ENCODE measurements at places on chromosomes 2 and 18.

DNA sequence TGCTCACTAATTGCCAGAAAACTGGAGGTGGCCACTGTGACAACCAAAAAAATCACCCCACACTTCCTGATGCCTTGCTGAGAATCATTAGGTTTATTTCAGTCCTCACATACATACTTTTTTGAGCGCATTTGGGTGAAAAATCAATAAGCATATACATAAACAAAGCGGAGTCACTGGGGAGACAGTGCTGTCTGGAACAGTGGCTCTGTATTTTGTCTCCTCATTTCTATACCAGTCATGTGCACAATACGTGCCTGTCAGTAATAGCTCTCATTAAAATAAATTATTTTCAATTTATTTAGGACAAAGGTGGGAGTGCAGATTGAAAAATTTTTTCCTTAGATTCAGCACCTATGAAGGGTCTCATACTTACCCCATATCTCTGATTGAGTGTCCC, 48.2 kb downstream of the CXCR4 start:
- DNase-seq: no peak

DNA sequence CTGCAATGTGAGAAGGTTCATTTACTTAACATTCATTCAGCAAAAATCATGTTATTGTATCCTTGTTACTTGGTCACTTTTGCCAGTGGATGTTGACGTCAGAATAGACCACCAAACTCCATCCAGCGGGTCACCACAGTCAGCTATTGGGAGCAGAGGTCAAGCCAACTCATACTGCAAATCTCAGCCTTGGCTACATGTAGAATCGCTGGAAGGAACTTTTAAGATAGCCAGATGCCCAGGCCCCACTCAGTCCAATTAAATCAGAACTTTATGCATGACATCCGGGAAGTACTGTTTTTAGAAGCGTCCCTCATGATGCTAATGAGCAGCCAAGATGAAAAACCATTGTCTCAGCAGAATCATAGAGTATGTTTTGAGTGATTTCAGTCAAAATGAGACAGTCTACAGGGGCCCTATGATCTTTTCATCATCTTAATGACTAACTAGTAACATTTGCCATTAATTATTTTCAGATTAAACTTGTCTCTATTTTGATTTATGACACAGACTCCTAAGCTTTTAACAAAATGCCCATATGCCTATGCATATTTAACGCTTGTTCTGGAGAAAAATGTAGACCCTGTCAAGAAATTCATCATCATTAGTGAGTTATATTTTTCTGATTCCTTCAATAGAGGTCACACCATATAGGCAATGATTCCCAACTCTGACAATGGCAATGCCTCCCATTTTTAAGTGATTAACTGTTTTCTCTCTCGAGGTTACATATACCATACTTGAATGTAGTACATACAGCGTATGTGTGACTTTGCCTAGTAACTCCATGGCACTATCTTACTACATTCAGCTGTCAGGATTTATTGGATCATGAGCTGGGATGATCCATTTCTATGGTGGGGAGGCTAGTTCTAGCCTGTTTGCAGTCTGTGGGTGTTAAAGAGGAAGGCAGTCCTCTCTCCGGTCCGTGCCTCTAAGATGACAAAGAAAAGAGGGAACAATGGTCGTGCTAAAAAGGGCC, 63.7 kb upstream of the CCBE1 start:
- no peak for DNase-seq

DNA sequence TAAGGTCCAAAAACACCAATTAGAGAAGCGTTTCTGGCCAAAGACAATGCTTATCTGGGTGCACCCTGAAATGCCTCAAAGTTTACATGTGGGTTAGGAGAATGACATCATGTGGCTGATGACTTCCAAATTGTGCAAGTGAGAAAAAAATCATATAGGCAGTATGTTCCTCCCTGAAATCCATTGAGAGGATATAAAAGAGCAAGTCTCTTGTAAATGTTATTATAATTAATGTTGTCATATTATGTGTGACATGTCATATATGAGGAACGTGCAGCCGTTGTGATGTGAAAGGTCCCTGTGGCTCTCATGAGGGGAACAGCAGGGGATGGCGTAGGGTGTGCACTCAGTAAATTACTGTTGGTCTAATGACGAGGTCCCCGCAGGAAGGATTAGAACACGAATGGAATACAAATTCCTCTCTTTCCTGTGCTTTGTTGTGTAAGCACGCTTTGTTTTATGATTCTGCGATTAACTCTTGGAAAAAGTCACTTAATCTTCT, 290.8 kb downstream of the PRKCE start:
- no peak for DNase-seq

DNA sequence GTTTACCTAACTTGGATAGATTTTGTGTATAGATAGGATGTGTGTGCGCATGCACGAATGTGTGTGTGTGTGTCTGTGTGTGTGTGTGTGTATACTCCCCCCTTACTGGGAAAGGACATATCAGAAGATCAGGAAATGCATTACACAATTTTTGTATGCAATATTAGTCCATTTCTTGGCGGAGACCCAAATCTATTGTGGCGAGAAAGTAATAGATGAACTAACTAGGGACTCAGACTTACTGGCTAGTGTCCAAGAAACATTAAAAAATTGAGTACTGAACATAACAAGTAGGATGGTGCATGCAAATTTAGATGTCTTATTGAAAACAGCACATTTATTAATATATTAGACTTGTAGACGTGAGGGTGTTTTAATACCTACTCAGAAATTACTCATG, 1036.5 kb upstream of the FANCL start:
- no peak for DNase-seq

GRCh38 chr2:164903951-164904350, 51.4 kb downstream of the SLC38A11 start:
- DNase-seq: no peak

DNA sequence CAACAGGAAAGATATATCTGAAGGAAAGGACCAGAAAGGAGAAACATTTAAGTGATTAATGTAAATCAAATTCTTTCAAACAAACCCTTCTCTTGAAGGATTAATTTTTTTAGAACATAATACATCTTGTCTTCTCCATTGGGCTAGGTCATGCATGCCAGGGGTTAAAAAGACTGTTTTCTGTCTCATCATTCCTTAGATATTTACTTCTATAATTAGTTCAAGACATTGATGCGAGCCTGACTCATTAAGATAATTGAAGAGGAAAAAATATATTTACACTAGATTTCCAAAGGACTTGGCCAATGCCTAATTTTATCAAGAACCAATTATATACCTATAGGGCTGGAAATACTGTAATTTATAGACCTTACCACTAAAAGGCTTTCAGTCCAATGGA, 166.6 kb upstream of the SETBP1 start:
- no peak for DNase-seq

GRCh38 chr2:224042191-224042696, 3.2 kb upstream of the SERPINE2 start:
- peak; percentile 23 for DNase-seq

DNA sequence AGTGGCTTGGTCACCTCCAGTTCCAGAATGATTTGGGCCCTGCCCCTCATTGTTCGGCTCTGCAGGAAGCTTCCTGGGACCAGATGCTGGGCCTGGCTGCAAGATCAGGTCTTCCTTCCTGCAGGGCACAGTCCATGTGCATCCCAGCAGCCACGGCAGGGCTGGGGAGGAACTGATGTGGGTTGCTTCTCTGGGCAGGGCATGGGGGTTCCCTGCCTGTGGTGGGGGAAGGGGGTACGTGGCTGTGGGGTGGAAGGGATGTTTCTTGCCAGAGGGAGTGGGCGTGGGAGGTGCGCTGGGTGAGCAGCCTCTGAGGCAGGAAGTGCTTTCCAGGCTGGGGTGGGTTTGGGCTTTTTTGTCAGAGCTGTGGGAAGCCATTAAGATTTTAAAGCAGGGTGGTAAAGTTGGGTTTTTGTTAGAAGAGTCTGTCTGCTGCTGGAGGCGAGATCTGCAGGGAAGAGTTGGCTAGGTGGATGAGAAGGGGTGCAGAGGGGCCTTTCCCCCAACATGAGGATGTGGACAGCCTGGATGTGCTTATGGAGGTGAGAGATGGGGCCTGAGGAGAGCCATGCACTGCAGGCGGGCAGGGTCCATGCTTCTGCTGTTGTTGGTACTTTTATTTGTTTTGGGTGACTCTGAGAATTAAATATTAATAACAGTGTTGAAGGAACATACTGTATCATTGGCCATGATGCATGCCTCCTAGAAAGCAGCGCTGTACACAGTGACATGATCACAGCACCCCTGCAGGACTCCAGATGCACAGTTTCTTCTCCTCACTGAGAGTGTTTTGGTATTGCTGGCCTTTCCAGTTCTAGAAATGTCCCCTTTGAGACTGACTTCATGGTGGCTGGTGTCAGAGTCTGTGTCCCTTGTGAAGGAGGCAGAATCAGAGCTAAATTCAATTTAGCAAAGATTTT, 45.3 kb downstream of the DGKD start:
- no peak for DNase-seq

GRCh38 chr2:216862628-216863398, 2.9 kb upstream of the TNP1 start:
- no peak for DNase-seq

GRCh38 chr2:48713647-48714046, 41.9 kb downstream of the LHCGR start:
- no peak for DNase-seq

GRCh38 chr2:205705511-205706349, 23.4 kb downstream of the NRP2 start:
- DNase-seq: no peak

DNA sequence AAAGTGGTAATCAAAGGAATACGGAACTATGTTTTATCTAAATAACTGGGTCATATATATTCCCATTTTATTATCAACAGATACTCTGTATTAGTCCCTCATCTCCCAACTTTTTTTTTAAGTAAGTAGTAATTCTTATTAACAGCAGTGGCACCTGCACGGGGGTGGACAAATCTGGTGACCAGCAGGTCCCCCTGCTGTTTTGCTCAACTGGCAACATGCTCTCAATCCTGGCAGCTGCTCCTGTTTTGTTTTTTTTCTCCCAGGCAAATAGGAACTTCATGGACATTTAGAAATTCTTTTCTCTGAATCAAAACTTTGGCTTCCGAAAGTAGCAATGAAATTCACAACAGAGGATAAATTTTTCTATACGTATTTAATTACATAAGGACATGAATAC, 193.5 kb downstream of the SS18 start:
- DNase-seq: no peak

DNA sequence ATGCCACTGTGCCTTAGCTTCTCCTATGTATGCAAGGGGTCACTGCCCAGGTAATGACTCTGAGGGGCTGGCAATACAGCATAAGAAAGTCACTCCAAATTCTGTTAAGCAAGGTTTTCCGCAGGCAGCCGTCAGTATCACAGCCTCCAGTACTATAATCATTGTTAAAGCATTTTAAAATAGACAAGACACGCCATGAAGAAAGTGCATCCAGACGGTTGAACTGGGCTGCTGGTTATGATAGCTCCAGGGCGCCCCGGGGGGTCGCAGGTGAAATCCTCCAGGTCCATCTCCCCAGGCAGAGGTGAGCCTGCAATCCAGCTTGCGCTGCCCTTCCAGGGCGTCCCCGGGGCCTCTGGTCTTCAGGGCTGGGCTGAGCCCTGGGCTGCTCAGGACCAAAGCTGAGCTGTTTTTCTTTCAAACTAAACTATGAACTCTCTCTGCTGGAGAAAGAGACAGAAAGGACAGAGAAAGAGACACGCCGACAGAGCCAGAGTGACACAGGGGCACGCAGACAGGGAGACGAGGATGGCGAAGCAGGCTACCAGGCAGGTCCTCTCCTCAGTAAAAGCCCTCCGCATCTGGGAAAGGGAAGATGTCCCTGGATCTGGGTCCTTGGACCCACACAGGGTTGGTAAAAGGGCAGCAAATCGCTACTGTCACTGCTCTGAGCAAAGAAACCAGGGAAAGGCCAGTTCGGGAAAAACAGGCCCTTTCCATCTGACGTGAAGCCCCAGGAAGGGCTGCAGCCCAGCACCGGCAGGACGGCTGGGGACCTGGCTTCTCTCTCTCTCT, 2.1 kb upstream of the TWIST2 start:
- no peak for DNase-seq

DNA sequence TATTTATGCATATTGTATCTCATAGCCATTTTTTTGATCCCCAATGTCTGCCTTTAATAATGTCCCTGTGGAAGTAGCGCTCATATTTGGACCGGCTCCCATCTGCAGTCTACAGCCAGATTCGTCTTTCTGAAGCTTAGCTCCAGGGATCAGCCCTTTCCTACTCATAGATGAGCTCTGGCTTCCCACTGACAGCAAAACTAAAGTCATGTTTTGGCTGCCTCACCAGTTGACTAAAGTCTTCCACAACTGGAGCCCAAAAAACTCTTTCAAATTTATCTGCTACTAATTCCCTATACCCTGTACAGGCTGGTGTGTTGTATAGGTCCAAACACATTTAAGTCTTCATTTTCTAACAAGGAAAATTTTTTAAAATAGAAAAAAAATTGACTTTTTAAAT, 294.2 kb upstream of the HNMT start:
- DNase-seq: no peak

- DNase-seq: no peak
Observed at GRCh38 chr2:151730262-151730975, 3.9 kb downstream of the NEB start.

DNA sequence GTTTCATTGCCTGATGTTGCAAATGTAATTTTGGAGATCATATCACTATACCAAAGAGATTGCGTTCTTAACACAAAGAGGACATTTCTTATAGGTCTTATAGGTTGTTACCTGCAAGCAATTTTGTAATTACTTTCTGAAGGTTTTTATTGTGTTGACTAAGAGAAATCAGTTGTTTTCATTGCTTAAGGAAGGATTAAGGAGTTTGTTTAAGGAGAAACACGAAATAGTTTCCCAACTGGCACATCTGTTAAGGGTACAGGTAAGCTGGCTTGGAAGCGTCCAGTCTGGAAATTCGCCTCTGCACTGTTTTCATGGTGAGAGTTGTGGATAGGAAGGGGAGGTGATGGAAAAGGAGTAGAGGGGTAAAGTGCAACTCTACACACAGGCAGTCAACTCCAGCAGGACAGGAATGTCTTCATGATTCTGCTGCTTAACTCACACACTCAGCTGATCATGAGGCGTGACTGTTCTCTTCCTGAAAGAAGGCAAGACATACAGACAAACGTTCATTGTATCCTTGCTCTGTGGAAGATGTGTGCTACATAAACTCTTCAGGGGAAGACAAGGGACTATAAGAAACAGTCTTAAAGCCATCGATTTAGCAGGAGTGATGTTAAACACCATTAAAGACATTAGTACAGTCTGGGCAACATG, 61.4 kb upstream of the ACSL3 start:
- no peak for DNase-seq

DNA sequence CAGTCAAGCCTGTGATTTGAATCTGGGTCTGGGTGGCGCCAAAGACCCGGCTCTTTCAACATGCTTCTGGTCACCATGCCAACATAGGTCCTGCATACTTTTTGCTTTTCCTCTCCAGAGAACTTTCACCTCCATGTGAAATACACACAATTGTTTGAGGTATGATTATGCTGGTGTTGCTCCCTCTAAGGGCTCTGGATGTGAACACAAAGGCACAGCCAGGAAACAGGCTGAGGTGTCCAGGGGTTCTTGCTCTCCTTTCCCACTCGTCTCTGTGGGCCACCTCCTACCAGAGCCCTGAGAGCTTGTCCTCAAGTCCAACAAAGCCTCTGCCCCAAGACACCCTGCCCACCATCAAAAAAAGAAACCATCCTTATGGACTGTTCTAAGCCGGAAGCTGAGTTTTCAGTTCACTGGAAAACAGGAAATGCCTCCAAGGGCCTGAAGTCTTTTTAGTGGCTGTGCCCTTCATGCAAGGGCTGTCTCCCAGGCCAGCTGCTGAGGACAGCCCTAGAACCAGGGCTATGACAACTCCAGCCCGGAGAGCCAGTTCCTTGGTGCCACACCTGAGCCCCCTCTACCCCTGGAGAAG, 100.2 kb upstream of the EPAS1 start:
- no peak for DNase-seq
